ENCODE measurements at places on chromosomes 1 and 21.
A peak's percentile ranks its signal among the peaks of the same experiment; 100 is the strongest.

GRCh38 chr1:225664762-225665161 is 11.8 kb upstream of the ENAH start:
- no peak for DNase-seq

DNA sequence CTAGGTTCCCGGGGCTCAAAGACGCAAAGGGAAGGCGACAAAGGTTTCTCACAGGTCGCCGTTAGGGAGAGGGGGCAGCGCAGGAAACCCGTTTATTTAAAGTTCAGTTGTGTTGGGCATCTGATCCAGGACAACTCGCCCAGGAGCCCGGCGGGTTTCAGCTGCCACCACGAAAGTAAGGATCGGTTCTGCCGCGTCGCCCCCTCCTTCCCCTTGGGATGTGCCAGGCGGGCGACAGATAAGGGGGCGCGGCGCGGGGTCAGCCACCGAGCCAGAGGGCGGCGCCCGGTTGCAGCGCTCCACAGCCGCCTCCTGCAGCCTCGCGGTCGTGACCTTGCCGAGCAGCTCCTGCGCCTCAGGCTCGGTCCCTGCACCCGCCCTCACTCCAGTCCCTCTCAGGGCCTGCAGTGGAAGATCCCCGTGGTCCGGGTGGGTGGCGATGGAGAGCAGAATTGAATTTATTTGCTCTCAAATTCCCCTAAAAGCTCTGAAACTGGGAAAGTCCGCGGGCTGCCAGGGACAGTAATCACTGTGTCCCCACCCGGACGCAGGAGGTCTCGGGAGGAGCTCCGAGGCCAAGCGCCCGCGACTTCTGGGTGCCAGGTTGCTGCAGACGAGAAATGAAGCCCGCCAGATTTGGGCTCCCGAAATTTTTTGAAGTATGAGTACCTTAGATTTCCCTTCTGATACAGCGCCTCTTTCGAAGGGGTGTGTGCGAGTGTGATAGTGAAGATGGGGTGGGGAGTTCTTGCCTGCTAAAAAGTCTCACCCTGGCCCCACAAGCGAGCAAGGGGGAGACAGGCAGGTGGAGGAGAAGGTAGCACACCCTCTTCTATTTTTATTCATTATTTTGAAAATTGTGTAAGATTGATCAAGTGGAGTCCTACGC is 28.4 kb upstream of the NFIA start:
- peak; percentile 81 for DNase-seq

DNA sequence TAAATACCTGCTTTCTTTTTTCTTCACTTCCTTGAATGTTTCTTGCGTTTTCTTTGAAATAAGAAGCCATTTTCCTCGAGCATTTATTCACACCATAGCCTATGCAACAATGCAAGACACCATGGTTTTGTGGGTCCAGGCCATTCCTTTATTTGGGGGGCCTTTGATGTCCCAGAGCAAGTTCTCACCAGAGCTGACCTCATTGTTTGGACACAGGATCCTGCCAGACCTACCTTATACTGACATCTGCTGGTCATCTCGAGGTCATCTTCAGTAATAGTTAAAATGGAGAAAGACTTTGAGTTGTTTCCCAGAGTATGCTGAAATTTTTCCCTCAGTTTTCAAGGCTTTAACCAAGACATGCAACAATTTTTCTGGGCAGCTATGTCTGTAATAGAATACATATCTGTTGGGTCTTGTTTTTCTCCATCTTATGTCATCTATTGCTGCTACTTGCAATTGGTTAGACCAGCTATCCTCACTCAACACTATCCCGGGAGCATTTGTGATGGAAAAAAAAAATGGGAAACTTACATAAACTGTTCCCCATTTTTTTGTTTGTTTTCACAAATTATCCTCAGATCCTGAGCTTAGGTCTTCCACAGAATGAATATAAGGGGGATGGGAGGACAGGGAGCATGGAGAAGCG is 34.0 kb upstream of the BACE2 start:
- peak; percentile 58 for DNase-seq

DNA sequence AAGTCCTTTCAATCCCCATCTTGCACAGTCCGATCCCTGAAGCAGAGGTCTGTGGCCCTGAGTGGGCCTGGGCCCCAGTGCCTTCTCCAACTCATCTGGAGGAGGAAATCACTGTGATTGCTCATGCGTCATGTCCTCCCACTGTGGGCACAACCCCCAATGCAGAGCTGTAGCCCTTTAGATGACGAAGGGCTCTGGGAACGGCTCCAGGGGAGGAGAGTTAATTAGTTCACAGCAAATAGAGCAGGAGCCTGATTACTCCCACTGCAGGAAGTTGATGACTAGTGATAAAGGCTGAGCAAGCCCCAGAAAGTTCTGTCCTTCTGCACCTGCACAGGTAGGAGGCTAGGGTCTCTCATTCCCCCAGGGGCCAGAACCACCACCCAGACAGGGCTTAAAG is 111.5 kb downstream of the CCDC185 start:
- no peak for DNase-seq

- no peak for DNase-seq
Observed at GRCh38 chr1:40635763-40636500, 29.6 kb downstream of the RIMS3 start.

GRCh38 chr1:21775550-21775914 is 7.4 kb downstream of the USP48 start:
- no peak for DNase-seq

DNA sequence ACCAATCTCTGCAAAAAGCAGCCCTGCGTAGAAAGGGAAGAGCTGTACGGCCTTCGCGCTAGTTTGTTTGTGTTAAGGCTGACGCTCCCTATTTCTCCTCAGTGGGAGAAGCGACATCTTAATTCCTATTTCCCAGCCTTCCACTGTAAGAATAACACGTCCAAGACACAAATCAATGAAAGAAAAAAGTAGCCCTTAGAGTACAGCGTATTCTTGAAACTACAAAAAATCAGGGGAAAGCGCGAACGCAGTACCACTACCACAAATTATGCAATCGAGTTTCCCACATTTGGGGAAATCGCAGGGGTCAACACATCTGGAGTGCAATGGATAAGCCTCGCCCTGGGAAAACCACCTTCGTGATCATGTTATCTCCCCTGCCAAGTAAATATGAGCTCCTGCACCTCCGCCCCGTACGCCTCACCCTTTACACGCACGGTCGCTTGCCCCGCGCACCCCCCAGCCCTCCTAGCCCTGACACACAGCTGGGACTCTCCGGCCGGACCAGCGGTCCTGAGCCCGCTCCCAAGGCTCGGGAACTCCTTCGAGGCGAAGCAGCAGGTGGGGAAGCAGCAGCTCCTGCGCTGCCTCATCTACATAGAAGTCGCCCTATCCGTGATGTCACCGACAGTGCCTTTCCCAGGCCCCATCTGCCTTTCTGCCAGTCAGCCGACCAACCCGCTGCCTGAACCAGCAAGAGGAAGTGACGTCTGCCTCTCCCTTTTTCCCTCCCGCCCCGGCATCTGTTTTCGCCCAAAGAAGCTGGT is 94.7 kb downstream of the PPIAL4G start:
- DNase-seq = peak; percentile 96

DNA sequence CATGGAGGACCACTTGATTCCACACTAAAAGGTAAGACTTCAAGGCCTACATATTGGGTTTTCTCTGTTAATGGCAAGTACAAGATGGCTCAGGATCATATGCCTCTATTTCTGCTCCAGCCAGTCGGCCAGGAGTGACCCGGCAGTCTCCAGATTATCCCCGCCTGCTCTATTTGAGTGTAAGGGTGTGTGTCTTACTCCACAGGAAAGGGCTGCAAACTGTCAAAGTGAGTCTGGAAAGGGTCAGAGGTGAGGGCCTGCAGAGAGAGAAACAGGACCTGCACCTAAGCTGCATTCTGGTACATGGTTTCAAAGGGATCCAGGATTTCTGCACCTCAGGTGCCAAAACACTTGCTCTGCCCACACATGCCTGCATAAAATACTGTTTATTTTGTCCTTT is 9.2 kb downstream of the ZNF692 start:
- DNase-seq = no peak

DNA sequence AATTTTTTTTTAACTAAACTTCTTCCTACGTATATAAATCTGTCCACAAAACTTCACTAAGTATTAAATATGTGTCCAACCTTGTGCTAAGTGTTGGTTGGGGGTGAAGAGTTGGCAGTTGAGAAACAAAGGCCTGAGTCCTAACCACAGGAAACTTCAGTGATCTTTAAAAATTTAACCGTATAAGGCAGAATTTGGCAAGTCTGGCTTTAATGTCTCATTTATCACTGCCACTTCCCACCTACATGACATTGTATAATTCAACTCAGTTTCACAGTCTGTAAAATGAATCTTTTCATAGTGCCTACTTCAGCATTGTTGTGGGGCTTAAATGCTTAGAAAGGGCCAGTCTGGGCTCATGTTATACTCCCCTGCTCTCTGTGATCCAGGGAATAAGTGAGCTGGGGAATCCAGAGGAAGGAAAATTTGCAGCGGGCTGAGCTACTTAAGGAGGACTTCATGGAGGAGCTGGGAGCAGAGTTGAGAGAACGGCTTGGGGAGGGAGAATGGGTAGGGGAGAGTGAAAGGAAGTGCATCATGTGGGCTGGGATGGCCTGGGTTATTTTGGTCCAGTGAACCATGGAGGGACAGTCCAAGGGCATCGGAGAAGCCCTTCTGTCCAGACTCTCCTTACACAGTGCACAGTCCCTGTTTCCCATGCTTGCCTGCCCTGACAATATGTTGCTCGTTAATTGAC is 14.5 kb downstream of the IFNAR2 start:
- DNase-seq = no peak

DNA sequence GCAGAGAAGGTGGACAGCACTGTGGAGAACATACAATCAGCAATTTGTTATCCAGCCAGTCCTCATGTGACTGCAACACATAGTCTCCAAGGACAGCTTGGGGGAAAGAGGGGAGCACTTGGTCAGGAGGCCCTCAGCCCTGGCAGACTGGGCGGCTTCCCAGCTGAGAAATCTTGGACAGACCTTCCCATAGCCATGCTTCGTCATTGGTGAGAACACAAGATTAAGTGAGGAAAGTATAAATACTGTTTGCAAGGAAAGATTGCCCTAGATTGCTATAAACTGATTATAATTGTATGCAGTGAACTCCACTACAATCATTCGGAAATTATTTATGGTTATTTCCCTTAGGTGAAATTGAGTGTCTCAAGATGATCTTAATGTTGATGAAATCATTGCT is 131.5 kb downstream of the LMX1A start:
- no peak for DNase-seq

DNA sequence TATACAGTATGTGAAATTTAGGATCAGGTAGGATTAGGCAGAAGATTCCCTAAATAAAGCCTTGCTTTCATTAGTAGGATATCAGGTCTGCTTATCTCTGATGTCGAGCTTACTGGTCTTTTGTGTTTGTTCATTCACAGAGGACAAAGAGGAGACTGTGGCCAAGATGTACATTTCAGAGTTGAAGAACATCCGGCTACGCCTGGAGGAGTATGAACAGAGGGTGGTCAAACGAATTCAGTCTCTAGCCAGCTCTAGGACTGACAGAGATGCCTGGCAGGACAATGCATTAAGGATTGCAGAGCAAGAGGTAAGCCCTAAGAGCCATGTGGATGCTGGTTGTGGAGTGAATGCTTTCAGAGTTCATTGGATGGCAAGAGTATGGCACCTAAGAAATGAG is 106.2 kb downstream of the MACF1 start:
- no peak for DNase-seq

DNA sequence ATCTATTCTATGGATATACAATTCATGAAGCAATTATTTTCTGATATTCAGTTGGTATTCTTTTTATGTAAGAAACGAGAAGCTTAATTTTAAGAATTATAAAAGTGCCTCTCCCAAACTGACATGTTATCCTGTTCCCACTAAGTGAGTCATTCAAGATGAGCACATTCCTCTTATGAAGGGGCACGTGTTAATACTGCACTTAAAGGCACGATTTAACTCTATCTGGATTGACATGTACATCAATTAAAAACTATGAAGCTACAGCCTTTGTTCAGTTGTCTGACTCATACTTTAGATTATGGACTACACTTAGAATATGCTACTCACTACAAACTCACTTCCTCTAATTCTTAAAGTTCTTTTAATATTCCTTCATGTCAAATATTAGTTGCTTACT is 111.6 kb downstream of the CYYR1 start:
- DNase-seq = no peak

DNA sequence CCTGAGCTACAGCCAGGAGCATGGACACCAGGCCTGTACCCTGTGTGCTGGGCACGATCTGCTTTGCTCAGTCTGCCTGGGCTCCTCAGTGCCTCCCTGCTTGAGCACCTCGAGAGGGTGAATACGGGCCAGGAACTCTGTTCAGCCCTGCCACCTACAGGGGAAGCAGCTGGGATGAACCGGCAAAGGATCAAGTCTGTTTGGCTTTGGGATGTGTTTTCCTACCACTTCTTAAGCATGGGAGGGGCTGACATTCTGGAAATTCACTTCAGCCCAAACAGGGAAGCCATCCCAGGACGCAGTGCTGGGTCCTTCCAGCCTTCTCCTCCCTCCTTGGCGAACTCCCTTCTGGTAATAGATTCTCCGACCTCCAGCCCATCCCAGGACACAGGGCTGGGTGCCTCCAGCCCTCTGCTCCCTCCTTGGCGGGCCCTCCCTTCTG is 55.8 kb upstream of the SELENON start:
- DNase-seq = no peak

- no peak for DNase-seq
Observed at GRCh38 chr1:206511362-206512057, 4.2 kb downstream of the RASSF5 start.

- DNase-seq = no peak
Observed at GRCh38 chr1:97621955-97622354, 298.9 kb downstream of the DPYD start.

- no peak for DNase-seq
Observed at GRCh38 chr1:26239936-26240335, 5.9 kb downstream of the CEP85 start.

DNA sequence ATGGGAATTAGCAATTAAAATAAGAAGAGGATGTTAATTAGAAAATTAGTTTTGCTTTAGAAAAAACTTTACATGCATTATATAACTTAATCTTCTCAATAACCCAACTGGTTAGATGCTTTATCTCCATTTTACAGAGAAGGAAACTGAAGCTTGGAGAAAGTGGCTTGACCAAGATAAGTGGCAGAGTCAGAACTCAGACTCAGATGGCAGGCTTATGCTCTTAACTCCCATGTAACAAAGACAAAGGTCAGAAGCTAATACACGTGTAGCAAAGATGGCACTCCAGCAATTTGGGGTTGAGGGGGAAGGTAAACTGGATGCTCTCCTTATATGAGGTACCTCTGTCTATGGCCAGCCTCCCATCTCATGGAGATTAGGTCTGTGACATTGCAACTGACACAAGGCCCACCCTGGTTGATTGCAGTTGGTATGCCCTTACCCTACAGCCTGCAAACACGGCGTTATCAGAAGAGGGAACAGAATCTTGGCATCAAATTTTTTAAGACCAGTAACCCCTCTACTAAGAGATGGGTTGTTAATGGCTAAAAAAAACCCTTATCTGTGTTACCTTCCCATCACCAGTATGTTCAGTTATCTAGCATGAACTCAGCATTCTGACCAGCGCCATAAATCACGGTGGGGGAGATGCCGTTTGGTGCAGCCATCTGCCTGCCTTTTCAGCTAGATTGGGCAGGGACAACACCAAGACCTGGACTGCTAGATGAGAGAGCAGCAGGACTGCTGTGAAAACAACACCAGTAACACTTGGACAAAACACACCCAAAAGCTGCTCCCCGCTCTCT is 97.0 kb downstream of the UBR4 start:
- DNase-seq = peak; percentile 72

- no peak for DNase-seq
Observed at GRCh38 chr1:205065666-205066065, 18.6 kb downstream of the TMEM81 start.
